ENCODE measurements at places on chromosomes 2 and 18. TPM values are rescaled to one million over a fixed set of nuclear protein-coding genes. Genes with fewer than 3 reads are reported as not detected.
A peak's percentile ranks its signal among the peaks of the same experiment; 100 is the strongest.

Gene CD8B2
- not detected for total RNA-seq

Gene APLF
- total RNA-seq, result 6.8 TPM

Gene GPATCH11
- total RNA-seq, result 7.8 TPM

GRCh38 chr2:35421485-35421884 is 934.1 kb upstream of the CRIM1 start:
- no peaks in the 10 kb centered on the region for H3K4me1 ChIP-seq
- H3K27ac ChIP-seq, result no peak overlapping the region
- H3K27me3 ChIP-seq, result no peaks in the 10 kb centered on the region
- DNase-seq, result no peak
- no peaks in the 10 kb centered on the region for H3K36me3 ChIP-seq
- no peak overlapping the region for H3K4me3 ChIP-seq

GRCh38 chr2:2018713-2019410 is 274.5 kb upstream of the PXDN start:
- no peaks in the 10 kb centered on the region for H3K4me1 ChIP-seq
- no peak overlapping the region for H3K4me3 ChIP-seq
- DNase-seq, result no peak
- no peak overlapping the region for H3K27ac ChIP-seq
- peaks cover 5% of the 10 kb centered on the region for H3K27me3 ChIP-seq

- H3K27me3 ChIP-seq, result no peaks in the 10 kb centered on the region
- no peak for DNase-seq
- no peaks in the 10 kb centered on the region for H3K36me3 ChIP-seq
- no peak overlapping the region for H3K4me3 ChIP-seq
These were observed 404.4 kb upstream of the SYT4 start for GRCh38 chr18:43681661-43682060.

DNA sequence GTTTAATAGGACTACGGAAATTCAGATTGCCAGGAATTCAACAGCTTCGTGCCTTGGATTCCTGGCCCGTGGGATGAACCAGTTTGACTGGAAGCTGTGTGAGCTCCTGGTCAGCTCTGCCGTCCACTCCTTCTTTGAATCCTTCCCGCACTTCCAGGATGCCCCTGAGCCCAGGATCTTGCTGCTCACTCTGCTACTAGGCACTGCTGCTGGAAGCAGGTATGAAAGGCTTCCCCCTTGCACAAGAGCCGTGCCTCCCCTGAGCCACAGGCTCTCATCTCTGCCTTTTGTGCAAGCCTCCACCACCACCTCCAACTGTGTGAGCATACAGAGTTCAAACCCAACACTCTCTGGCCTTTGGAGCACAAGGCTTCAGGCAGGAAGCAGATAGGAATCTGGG is 34.9 kb downstream of the EN1 start:
- H3K27me3 ChIP-seq, result peaks cover 78% of the 10 kb centered on the region
- no peak overlapping the region for H3K4me3 ChIP-seq
- no peak overlapping the region for H3K27ac ChIP-seq
- H3K36me3 ChIP-seq, result no peaks in the 10 kb centered on the region
- H3K4me1 ChIP-seq, result no peaks in the 10 kb centered on the region
- no peak for DNase-seq

DNA sequence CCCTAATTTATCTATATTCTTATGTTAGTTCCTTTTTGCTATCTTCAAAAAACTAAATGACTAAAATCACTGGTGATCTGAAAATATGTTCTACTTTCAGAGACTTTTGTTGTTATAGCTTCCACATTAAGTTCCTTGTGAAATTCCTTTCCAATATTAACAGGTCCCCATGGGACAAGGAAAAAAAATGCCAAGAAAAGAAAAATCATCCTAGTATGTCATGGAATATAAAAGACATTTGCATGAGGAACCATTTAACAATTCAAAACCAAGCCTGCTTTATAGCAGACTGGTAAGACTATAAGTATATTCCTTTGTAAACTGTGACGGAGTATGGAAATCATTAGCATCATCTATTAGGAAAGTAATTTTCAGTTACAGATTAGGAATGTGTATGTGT is 48.1 kb downstream of the COBLL1 start:
- H3K27ac ChIP-seq, result peak overlapping the region; percentile 12
- no peaks in the 10 kb centered on the region for H3K36me3 ChIP-seq
- no peak overlapping the region for H3K4me3 ChIP-seq
- peaks cover 17% of the 10 kb centered on the region for H3K4me1 ChIP-seq
- no peaks in the 10 kb centered on the region for H3K27me3 ChIP-seq

DNA sequence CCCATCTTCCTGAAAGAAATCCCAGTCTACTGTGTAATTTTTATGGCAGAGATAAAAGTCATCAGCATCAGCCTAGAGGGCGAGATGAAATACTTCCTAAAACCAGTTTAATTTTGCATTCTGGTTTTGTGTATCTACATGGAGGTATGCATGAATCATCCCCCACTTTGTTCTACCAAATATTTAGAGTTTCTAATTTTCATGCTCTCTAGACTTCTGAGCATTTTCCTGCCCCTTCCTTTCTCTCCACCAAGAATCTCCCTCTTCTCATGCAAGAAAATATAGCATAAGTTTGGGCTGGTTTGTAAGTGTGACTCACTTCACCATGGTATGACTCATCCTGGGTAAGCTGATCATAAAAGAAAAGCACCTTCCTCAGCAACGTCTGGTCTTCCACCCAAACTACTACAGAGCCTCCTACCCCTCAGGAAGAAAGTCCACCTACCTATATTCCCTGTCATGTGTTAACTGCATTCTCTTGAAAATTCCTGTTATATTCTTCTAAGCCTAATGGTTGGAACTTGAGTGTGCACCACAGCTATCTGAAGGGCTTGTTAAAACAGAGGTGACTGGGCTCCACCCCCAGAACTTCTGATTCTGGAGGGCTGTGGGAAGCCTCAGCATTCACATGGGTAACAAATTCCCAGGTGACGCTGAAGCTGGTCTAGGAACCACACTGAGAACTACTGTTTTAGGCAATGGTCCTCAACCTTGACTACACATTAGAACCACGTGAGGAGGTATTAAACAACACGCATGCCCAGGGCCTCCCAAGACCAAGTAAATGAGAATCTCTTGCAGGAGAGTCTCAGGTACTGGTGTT is 37.4 kb upstream of the RAPGEF4 start:
- H3K27me3 ChIP-seq, result no peaks in the 10 kb centered on the region
- H3K4me1 ChIP-seq, result no peaks in the 10 kb centered on the region

GRCh38 chr2:25043241-25043867 is 1.5 kb downstream of the EFR3B start:
- DNase-seq, result no peak
- no peak overlapping the region for H3K27ac ChIP-seq
- peak overlapping the region; percentile 80 for H3K4me3 ChIP-seq
- peaks cover 19% of the 10 kb centered on the region for H3K4me1 ChIP-seq

Gene NCKAP5
- 40.8 TPM for total RNA-seq

Gene AGXT
- total RNA-seq, result not detected

- H3K27ac ChIP-seq, result no peak overlapping the region
- H3K4me1 ChIP-seq, result peaks cover 8% of the 10 kb centered on the region
- H3K27me3 ChIP-seq, result no peaks in the 10 kb centered on the region
- H3K4me3 ChIP-seq, result no peak overlapping the region
- DNase-seq, result no peak
- no peaks in the 10 kb centered on the region for H3K36me3 ChIP-seq
These were observed 6.5 kb downstream of the TMEM17 start for GRCh38 chr2:62499430-62500060.
